ENCODE measurements at places on chromosomes 12 and 14. TPM values are rescaled to one million over a fixed set of nuclear protein-coding genes. Genes with fewer than 3 reads are reported as not detected.

C12orf42 gene
- total RNA-seq = not detected

SYNDIG1L gene
- total RNA-seq = 2.5 TPM

GSC gene
- not detected for total RNA-seq

SERPINA12 gene
- total RNA-seq = not detected

PPM1H gene
- total RNA-seq = 0.08 TPM

COL2A1 gene
- 0.56 TPM for total RNA-seq

RTN1 gene
- 2.6 TPM for total RNA-seq

All from epithelial cell of alveolus of lung (primary cell).